CD14-positive monocyte (primary cell): ENCODE measurements at places on chromosomes 16 and 17. TPM values are rescaled to one million over a fixed set of nuclear protein-coding genes. Genes with fewer than 3 reads are reported as not detected.

TNFRSF17 gene
- polyA plus RNA-seq: 0.26 TPM

DNA sequence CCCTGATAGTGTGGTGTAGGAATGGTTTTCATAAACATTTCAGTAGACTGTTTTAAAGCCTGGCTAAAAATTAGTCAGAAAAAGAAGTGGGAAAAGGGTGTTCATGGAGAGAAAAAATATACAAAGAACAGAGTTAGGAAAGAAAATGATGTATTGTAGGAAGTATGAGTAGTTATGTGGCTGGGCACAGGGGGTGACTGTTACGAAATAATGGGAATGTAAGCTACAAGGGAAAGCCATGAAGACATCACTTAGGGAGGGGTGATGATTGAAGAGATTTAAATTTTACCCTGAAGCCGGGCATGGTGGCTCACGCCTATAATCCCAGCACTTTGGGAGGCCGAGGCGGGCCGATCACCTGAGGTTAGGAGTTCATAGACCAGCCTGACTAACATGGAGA, 55.3 kb downstream of the NUP88 start:
- H3K4me3 ChIP-seq: no peak overlapping the region
- H3K36me3 ChIP-seq: peaks cover 79% of the 10 kb centered on the region
- H3K4me1 ChIP-seq: no peaks in the 10 kb centered on the region
- no peak for DNase-seq

- DNase-seq: peak; percentile 47
- peak overlapping the region; percentile 69 for H3K27ac ChIP-seq
- H3K27me3 ChIP-seq: no peaks in the 10 kb centered on the region
- H3K4me1 ChIP-seq: peaks cover 63% of the 10 kb centered on the region
- H3K4me3 ChIP-seq: no peak overlapping the region
Measured at GRCh38 chr17:10048629-10049350, 143.7 kb upstream of the RCVRN start.

- H3K4me3 ChIP-seq: no peak overlapping the region
- H3K4me1 ChIP-seq: no peaks in the 10 kb centered on the region
- H3K27ac ChIP-seq: no peak overlapping the region
- no peak for DNase-seq
- H3K27me3 ChIP-seq: peaks cover 2% of the 10 kb centered on the region
- no peaks in the 10 kb centered on the region for H3K36me3 ChIP-seq
Measured at GRCh38 chr17:49090878-49091594, 41.5 kb upstream of the B4GALNT2 start.

- peak overlapping the region; percentile 78 for H3K4me3 ChIP-seq
- H3K27ac ChIP-seq: no peak overlapping the region
- DNase-seq: no peak
- peaks cover 3% of the 10 kb centered on the region for H3K36me3 ChIP-seq
Measured at GRCh38 chr17:81712468-81713003, 452 bp downstream of the SLC25A10 start.

GRCh38 chr17:36939802-36940312, 2.6 kb downstream of the LHX1 start:
- peaks cover 92% of the 10 kb centered on the region for H3K27me3 ChIP-seq
- no peaks in the 10 kb centered on the region for H3K36me3 ChIP-seq
- no peak for DNase-seq
- H3K27ac ChIP-seq: no peak overlapping the region

DNA sequence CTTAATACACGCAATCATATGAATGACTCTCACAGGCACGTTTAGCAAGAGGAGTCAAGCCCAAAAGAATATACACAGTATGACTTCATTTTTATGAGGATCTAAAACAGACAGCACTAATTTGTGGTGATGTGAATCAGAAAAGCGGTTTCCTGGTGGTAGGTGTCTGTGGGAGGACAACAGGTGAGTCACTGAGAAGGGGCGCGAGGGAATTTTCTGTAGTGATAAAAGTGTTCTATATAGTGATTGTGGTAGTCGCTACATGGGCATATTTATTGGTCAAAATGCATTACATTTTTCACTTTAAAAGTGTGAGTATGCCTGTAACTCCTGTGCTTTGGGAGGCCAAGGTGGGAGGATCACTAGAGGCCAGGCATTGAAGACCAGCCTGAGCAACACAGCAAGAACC, 7.6 kb upstream of the TNRC6A start:
- no peak overlapping the region for H3K27ac ChIP-seq
- no peak for DNase-seq
- H3K4me3 ChIP-seq: no peak overlapping the region
- no peaks in the 10 kb centered on the region for H3K27me3 ChIP-seq
- H3K36me3 ChIP-seq: no peaks in the 10 kb centered on the region

GPR142 gene
- not detected for polyA plus RNA-seq

- H3K36me3 ChIP-seq: no peaks in the 10 kb centered on the region
- H3K27ac ChIP-seq: no peak within 1 kb of the TSS
- peaks cover 8% of the 10 kb centered on the region for H3K4me1 ChIP-seq
- H3K4me3 ChIP-seq: peak within 1 kb of the TSS; percentile 18
- H3K27me3 ChIP-seq: peaks cover 66% of the 10 kb centered on the region
- DNase-seq: no peak
Measured at GRCh38 chr16:56632156-56632847, at the start of gene MT1M. Gene MT1M, plus strand, starts transcription at chr16:56632659. Its CDS starts 73 bp downstream, at chr16:56632732.

GRCh38 chr17:17507465-17508011, 11.3 kb upstream of the RASD1 start:
- no peak overlapping the region for H3K4me3 ChIP-seq
- H3K27ac ChIP-seq: no peak overlapping the region
- no peaks in the 10 kb centered on the region for H3K27me3 ChIP-seq
- no peak for DNase-seq
- H3K36me3 ChIP-seq: no peaks in the 10 kb centered on the region
- H3K4me1 ChIP-seq: no peaks in the 10 kb centered on the region

DNA sequence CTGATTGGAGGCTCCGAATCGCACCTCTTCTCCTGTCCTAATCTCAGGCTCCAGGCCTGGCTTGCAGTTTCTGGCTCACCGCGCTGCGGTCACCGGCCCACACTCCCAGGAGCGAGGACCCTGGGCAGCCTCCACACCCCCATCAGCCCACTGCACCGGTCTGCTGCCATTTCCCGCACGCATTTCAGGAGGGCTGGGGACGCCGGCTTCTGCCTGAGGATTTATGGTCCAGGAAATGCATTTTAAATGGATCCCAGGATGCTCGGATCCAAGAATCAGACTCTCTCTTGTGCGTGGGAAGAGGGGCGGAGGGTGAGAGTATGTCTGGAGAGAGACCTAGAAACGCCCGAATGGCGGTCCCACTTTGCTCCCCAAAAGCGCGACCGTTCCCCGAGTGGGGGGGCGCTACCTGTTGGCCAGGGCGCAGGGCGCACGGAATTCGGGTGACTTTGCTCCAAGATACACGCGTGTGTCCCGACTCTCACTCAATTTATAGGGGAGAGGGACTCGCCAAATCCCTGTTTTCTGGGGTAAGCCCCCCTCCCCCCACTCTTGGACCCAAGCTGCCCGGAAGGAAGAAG, 817 bp upstream of the JPH3 start:
- H3K4me1 ChIP-seq: no peaks in the 10 kb centered on the region
- H3K36me3 ChIP-seq: no peaks in the 10 kb centered on the region
- H3K27ac ChIP-seq: no peak overlapping the region

- no peaks in the 10 kb centered on the region for H3K27me3 ChIP-seq
- H3K4me1 ChIP-seq: peaks cover 13% of the 10 kb centered on the region
- no peak overlapping the region for H3K27ac ChIP-seq
- peaks cover 9% of the 10 kb centered on the region for H3K36me3 ChIP-seq
- H3K4me3 ChIP-seq: no peak overlapping the region
Measured at GRCh38 chr16:89706518-89707260, 5.2 kb upstream of the SPATA2L start.

STH gene
- polyA plus RNA-seq: not detected

MSL1 gene
- 43.4 and 89.2 TPM in 2 replicates for polyA plus RNA-seq

KIFC3 gene
- polyA plus RNA-seq: 0.24 TPM

MYO1D gene
- polyA plus RNA-seq: 0.22 TPM

FOXJ1 gene
- not detected for polyA plus RNA-seq

GRCh38 chr16:31099860-31100638, 5.5 kb upstream of the VKORC1 start:
- no peak for DNase-seq
- no peak overlapping the region for H3K27ac ChIP-seq
- H3K36me3 ChIP-seq: no peaks in the 10 kb centered on the region
- no peak overlapping the region for H3K4me3 ChIP-seq

DNA sequence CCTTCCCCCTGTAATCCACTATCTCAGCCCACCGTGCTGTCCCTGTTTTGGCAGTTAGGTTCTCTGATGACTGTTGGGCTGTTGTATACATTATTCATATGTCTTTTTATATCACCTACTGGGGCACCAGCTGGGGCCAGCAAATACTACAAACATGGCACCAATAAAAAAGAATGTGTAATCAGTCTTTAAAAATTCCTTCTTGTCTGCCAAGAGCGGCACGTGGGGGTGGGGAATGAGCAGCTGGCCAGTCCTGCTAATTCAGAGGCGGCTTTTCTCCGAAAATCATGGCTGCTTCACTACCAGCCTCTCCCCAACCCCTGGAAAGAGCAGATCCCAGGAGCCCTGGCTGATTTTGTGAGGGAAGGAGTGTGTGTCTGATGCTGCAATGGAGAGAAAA, 77.7 kb upstream of the EEF2KMT start:
- H3K27me3 ChIP-seq: no peaks in the 10 kb centered on the region
- H3K36me3 ChIP-seq: no peaks in the 10 kb centered on the region
- DNase-seq: no peak
- H3K4me3 ChIP-seq: no peak overlapping the region
- H3K4me1 ChIP-seq: no peaks in the 10 kb centered on the region
- H3K27ac ChIP-seq: no peak overlapping the region

GRCh38 chr16:89923640-89924296, 626 bp downstream of the TUBB3 start:
- H3K4me3 ChIP-seq: peak overlapping the region; percentile 69
- no peak for DNase-seq
- peaks cover 48% of the 10 kb centered on the region for H3K4me1 ChIP-seq
- H3K27ac ChIP-seq: no peak overlapping the region
